NCI-H526 (cell line): ENCODE measurements at places on chromosomes 3 and 15.

DNA sequence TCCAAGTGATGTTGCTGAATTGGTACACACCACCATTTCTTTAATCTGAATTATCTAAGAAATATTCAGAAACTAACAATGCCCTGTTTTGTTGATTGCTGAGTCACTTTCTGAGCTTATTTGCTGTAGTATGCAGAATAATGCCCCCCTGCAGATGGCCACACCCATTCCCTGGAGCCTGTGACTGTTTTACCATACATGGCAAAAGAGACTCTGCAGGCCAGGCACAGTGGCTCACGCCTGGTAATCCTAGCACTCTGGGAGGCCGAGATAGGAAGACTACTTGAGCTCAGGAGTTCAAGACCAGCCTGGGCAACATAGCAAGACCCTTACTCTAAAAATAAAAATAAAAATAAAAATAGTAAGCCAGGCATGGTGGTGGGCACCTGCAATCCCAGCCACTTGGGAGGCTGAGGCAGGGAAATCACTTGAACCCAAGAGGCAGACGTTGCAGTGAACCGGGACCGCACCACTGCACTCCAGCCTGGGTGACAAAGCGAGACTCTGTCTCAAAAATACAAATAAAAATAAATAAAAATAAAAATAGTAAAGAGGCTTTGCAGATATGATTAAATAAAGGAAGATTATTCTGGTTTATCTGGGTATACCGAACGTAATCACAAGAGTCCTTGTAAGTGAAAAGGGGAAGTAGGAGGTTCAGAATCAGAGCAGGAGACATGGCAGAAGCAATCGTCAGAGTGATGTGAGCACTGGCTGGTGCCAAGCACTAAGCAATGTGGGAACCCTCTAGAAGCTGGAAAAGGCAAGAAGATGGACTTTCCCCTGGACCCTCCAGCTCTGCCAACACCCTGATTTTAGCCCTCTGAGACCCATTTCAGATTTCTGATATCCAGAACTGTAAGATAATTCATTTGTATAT, 19.0 kb downstream of the PCYT1A start:
- DNase-seq: no peak

DNA sequence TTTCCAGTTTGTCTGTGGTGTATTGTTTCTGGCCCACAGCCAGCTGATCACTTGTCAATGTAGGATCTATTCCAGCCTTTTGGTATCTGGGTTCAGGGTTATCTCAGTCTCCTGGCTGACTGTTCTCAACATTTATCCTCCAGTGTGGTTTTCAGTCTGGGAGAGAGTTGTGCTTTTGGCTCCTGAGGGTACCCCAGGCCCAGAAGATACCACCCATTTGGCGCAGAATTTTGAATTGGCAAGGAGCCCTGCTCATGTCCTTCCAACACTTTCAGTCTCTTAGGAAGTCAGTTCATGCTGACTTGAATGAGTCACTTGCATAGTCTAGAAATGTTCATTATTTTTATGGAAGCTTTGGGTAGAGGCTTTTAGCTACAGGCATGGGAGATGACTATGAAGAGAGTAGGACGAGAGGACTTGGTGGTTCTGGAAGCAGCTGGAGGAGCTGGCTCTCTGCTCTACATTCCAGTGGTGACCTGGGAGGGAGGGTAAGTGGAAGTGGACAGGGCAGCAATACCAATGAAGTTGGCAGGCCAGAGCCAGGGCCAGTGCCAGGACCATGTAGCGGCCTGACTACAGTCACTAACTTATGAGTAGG, 7.2 kb downstream of the POLR2H start:
- DNase-seq: no peak

- no peak for DNase-seq
These were observed 1.1 kb upstream of the PLCL2 start for GRCh38 chr3:16883723-16884083.

- no peak for DNase-seq
These were observed 3.9 kb downstream of the C3orf22 start for GRCh38 chr3:126554560-126555525.

DNA sequence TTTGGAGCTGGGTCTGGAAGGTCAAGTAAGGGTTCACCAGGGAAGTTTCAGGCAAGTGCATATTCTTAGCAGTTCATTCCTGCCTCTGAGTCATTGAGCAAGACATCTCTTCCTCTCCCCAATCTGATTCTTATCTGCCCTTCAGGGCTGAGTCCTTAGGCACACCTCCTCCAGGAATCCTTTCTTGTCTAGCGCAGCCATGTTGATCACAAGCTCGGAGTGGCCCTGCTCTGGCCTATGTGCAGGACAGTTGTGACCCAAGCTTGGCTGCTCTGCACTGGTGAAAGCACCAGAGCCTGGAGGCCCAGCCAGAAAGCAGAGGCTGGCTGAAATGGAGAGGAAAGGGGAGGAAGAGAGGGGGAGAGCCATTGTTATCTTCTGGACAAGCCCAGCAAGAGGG, 30.9 kb upstream of the MRPS22 start:
- no peak for DNase-seq

DNA sequence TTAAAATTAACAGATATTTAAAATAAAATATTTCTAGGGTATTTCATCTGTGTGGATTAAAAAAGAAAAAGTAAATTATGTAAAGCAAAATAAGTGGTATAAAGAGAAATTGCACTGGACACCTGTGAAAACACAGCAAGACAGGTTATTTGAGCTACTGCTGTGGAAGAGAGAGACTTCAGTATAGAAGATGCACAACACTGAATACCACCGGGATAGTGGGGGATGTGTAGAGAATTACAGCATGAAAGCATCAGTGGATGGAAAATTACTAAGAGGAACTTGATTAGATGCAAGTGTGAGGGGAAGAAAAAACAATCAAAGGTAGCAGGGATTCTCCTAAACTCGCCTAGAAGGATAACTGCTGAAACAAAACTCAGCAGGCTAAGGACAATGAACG, 1242.5 kb upstream of the GBE1 start:
- peak; percentile 18 for DNase-seq

GRCh38 chr3:191961022-191961421, 500.1 kb downstream of the PYDC2 start:
- DNase-seq: no peak

GRCh38 chr15:39360452-39360851, 220.4 kb upstream of the THBS1 start:
- DNase-seq: no peak

GRCh38 chr3:13150624-13151023, 77.4 kb upstream of the IQSEC1 start:
- no peak for DNase-seq

- DNase-seq: no peak
These were observed 38.5 kb upstream of the CDAN1 start for GRCh38 chr15:42775416-42775815.

DNA sequence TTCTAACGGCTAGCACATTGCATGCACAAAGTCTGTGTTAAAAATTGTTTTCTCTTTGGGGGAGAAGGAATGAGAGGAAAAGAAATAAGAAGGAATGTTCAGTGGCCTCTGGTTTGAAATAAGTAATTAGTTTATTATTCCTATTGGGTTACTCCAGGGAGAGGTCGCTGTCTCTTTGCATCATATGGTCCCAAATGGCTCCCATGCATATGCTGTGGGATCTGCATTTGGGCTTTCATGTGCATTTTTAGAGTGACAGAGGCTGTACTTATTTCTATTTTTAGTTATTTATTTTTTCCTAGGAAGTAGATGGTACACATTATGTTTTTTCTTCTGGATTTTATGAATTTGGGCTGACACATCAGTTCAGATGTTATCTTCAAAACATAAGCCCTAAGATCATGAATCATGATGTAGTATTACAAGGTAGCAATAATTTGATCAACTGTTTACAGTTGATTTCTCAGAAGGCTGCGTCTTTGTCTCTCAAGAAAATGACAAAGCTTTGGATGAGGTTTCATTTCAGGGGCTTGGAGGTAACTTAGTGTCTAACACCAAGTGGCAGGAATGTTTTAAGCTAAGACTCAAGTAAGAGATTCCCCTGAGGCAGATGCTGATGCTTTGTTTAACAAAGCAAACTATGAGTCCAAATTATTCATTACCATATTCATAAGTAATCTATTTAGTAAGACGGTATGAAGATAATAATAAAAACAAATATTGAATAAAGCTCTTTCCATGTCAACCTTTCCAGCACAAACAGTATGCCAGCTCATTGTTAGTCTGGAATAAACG, 247.7 kb downstream of the NSUN3 start:
- no peak for DNase-seq

- no peak for DNase-seq
These were observed 27.7 kb downstream of the PTX3 start for GRCh38 chr3:157464321-157464720.

GRCh38 chr3:59734061-59734460, 684.2 kb upstream of the CFAP20DC start:
- no peak for DNase-seq

DNA sequence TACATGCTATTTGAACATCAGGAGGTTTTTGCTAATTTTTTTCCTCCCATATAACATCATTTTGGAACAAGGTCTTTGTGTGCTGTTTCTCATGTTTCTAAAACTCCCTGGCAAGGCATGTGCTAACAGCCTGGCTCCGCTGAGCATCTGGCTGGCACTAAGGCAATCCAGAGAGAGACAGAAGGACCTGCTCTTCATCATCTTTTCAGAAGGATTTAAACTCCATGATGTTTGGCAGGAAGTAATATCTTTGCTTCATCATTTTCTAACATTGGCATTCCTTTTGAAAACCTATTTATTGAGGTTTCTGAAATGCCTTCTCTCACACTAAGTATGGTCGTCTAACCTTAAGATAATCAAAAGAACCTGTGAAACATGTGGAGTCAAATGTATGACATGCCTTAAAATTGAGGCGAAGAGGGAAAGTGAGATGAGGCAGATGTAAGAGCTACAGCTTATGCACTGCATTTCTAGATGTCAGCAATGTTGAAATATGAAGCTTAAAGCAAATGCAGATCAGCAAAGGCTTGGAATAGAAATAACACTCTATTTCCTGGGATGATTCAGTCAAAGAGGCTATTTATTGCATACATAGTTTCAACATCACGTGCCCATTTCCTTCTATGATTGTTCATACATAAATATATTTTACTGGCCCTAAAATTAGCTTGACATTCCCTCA, 592.0 kb downstream of the ZNF385D start:
- no peak for DNase-seq

- no peak for DNase-seq
These were observed 72.3 kb upstream of the SNTN start for GRCh38 chr3:63580151-63580550.

DNA sequence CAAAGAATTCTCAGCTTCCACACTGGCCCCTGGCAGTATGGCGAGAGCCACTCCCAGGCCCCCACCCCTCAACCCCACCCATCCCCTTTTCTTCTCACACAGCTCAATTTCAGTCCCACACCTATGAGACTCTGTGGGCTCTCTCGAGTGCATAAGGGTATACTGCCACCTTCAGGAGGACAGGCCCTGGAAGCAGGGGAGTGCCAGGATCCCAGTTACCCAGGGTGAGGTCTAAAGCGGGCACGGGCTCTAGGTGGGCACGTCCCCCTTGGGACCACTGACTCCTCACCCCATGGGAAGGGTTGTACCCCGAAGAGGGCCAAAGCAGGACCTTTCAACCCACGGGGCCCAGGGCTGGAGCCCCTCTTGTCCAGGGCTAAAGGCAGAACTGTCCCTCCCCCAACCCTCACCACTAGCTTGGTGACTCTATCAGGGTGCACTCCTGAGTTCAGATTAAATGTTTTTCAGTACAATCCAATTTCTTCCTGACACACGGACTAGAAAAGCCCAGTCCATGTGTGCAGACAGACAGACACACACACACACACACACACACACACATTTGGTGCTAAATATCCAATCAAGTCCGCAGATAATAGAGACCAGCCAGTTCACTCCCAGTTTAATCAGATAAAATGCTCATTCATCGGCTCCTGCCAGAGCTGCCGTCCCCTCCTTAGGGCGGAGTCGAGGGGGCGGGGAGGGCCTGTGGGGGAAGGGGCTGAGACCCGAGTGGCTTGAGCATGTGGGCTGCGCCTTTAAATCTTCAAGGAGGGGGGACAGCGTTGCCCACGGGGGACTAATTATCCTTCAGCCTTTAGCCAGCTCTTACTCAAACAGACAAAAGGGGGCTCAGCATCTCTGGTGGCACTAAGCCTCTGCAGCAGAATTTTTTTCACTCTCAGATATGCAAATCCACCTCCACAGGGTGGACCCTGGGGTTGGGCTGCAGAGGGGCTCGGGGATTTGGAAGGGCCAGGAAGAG, 59.3 kb downstream of the CYP11A1 start:
- peak; percentile 53 for DNase-seq

DNA sequence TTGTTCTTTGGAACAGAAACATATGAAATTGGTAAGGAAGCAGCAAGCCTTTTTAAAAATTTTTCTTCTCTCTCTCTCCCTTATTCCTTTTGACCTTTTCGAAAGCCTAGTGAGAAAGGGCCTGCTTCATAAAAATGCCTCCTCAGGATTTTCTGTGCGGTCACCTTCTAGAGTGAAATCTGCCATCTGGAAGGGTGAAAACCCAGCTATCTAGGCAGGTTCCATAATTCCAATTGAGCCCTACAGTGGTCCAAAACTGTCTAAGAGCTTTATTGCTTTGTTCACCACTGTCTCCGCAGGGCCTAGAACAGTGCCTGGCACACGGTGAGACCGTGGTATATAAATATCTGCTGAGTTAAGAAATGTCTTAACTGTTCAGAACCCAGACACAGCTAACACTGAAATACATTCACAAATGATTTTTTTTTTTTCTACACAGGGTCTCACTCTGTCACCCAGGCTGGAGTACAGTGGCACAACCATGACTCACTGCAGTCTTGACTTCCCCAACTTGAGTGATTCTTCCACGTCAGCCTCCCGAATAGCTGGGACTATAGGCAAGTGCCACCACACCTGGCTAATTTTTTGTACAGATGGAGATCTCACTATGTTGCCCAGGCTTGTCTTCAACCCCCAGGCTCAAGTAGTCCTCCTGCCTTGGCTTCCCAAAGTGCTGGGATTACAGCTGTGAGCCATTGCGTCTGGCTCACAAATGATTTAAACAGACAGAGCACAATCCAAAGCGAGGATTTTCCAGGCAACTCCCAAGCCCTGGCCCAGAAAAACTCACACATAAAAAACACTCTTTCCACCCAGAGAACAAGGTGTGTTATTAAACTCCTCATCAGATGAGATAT, 64.4 kb downstream of the FRMD4B start:
- no peak for DNase-seq

- DNase-seq: no peak
These were observed 15.1 kb downstream of the AVEN start for GRCh38 chr15:34023907-34024306.

DNA sequence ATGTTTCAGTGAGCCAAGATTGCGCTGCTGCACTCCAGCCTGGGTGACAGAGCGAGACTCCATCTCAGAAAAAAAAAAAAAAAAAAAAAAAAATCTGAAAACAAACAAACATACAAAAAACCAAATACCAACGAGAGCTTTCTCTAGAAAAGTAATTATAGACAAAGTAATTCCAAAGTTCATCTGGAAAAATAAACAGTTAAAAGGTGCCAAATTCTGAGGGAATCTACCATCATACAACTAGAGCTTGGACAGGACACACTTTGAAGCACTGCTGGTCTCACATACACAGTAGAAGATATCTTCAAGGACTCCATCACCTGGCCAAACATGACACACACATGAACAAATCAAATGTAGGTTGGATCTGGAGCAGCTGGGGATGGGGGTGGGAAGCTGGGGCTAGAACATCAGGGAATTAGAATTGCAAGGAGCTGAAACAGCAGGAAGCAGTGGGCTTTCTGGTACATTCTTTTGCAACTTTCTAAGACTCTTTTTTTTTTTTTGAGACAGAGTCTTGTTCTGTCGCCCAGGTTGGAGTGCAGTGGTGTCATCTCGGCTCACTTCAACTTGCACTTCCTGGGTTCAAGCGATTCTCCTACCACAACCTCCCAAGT, 41.1 kb upstream of the CTSH start:
- DNase-seq: no peak

- DNase-seq: no peak
These were observed 53.6 kb downstream of the TASOR start for GRCh38 chr3:56629451-56629850.

- no peak for DNase-seq
These were observed 5.1 kb upstream of the BAHD1 start for GRCh38 chr15:40435710-40436089.
